ENCODE measurements at places on chromosomes 12 and 14.

DNA sequence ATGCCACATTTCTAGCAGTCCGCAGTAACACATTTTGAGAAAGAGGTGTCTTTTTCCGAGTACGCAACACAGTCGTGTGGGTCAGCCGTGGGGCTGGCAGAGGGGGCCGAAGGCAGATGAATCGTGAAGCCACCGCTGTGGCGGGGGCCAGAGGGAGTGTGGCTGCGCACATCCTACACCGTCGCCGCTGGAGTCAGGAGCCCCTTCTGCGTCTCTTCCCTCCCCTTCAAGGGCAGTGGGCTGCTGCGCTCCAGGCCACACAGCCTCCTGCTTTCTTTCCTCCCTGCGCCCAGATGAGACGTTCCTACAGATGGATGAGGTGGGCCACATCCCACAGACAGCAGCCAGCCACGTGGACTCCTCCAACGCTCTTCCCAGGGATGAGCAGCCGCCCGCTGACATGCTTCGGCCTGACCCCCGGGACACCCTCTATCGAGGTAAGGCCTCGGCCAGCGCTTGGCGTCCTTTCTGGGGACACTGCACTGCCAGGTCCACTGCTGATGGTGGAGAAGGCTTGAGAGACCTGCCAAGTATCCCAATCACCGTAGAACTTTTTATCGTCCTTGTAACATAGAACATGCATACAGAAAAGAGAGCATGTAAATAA is 89.8 kb downstream of the B4GALNT3 start:
- no peak for DNase-seq

- peak; percentile 3 for DNase-seq
Measured at GRCh38 chr14:34219661-34220377, 242.2 kb downstream of the SPTSSA start.

DNA sequence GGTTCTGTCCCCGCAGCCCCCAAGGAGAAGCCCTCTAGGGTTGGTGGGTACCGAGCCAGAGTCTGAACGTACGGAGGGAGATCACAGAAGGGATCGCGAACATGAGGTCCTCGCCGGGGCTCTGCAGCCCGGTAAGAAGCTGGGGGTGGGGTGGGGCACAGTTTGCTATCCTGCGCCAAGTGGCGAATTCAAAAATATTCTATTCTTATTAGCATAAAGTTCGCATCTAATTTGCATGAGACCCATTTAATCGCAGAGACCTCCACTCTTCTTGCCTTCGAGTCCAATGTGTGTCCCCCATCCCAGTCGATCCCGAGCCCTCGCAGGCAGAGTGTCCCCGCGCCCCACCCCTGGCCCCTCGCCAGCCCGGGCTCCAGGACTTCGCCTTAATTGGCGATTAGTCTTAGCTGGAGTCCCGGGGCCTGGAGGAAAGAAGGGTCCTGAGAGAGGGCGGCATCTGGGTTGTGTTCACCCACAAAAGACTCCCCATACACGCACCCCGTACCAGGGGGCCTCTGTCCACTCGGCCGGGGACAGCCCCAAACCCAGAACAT is 604 bp upstream of the ARHGEF25 start:
- no peak for DNase-seq

GRCh38 chr14:44396226-44396625 is 110.9 kb downstream of the FSCB start:
- DNase-seq: no peak

GRCh38 chr14:35965400-35965799 is 139.3 kb downstream of the BRMS1L start:
- no peak for DNase-seq

GRCh38 chr12:116153983-116154382 is 123.5 kb downstream of the MED13L start:
- no peak for DNase-seq

- DNase-seq: no peak
Measured at GRCh38 chr14:76643887-76644286, 117.4 kb upstream of the VASH1 start.

DNA sequence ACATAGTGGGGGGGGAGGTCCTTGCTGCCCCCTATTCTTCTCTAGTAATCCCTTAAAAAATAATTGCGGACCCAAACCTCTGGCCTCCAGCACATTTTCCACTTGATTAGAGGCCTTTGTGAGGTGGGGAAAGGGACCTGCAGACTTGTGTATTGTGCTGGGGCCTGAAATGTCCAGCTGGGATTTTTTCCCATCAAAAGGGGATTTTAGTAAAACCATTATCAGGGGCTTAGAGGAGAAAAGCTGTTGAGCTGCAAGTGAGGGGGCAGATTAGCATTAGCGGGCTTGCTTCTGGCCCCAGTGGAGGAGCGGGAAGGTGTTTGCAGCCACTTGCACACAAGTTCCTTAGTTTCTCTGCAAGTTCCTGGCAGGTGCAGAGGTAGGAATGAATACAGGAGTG is 13.9 kb downstream of the FBXL14 start:
- no peak for DNase-seq
